Activated CD8-positive, alpha-beta T cell treated with anti-CD3 and anti-CD28 coated beads, Interleukin-2, amount 10 ng/mL, durations not matched to agents 7 days and 5 days (primary cell): ENCODE measurements at places on chromosomes 13 and 19. TPM values are rescaled to one million over a fixed set of nuclear protein-coding genes. Genes with fewer than 3 reads are reported as not detected.

Gene CATSPERD
- total RNA-seq = not detected

DNA sequence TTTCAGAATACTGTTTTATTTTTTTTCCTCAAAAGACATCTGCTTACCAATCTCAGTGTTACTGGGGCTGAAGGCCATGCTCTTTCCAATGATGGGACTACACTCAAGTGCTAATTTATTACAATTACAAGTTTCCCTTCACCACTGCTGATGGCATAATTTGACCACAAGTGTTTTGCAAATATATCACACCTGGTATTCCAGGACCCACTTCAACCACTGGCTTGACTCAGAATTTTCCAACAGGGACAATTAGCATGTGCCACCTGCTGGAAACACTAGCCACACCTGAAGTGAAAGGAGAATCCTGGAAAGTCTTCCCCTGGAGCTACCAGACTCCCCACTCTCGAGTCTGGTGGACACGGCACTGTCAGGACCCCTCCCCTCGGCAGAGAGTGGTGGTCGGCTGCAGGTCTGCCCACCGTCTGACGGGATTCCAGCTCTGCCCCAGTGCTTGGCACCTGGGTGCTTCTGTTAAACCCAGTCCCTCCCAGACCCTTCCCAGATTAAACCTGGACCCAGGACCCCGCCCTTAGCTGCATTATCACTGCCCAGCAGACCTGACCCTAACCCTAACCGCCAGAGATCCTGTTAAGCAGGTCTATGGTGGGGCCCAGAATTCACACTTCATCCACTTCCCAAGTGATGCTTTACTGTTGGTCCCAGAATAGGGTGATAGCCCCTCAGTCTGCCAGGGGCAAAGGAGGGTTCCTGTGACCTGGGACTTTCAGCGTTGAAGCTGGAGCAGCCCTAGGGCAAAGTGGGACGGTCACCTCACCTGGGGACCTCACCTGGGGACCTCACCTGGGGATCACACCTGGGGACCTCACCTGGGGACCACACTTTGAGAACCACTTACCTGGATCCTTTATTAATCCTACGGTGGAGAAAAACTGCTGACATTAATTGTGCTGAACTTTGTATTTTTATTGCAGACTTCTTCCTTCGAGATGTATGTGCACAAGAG is 17.6 kb upstream of the RASA3 start:
- DNase-seq = no peak
- H3K4me3 ChIP-seq = no peak overlapping the region
- peak overlapping the region; percentile 60 for H3K27ac ChIP-seq
- peaks cover 86% of the 10 kb centered on the region for H3K4me1 ChIP-seq
- H3K27me3 ChIP-seq = peaks cover 41% of the 10 kb centered on the region

- no peaks in the 10 kb centered on the region for H3K27me3 ChIP-seq
- DNase-seq = peak; percentile 25
- H3K36me3 ChIP-seq = peaks cover 22% of the 10 kb centered on the region
Measured at GRCh38 chr19:36215276-36216123, 594 bp downstream of the ZNF146 start.

DNA sequence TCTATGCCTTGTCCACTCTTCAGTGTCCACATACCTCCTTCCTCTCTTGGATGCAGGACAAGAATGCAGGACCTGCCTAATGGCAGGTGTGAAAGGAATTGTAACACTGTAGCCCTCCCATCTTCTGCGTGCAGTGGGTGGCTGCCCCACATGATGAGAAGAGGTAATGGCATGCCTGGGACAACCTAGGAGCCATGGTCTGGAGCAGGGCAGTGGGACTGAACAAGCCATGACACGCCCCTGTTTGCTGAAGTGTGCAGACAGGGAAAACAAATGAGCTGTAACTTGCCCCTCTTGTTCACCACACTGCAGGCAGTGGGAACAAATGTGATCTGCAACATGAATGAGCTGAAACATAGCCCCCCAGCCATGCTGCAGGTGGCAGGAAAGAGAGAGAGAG is 192.2 kb downstream of the PCDH17 start:
- H3K27ac ChIP-seq = no peak overlapping the region
- H3K4me1 ChIP-seq = no peaks in the 10 kb centered on the region
- DNase-seq = no peak
- H3K27me3 ChIP-seq = no peaks in the 10 kb centered on the region

DNA sequence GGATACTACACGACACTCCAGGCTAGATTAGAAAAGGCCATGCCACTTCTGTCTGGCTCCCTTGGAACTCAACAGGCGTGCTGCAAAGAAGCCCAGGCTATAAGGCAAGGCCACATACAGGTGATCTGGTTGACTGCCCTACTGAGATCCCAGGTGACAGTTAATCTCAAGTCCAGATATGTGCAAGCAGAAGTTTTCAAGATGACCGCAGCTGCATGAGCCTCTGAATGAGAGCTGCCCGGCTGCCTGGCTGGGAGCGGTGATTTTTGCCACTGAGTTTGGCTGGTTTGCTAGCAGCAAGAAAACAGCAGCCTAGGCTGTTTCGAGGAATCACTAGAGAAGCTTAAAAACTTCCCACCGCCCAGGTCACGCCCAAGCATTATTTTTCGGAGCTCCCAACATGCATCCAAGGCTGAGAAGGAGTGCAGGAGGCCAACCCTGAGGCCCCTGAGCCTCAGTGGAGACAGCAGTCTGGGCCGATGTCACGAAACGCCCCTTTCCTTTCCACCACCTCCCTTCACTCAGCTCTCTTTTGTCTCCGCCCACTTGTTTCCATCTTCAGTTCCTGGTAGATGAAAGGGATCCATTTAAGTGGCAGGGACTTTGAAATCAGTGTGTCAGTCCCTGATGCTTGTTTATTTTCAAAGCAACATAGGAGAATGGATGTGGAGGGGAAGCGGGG is 14.0 kb upstream of the URI1 start:
- H3K4me1 ChIP-seq = no peaks in the 10 kb centered on the region
- DNase-seq = no peak
- peaks cover 3% of the 10 kb centered on the region for H3K27me3 ChIP-seq
- no peaks in the 10 kb centered on the region for H3K36me3 ChIP-seq
- H3K27ac ChIP-seq = no peak overlapping the region

DNA sequence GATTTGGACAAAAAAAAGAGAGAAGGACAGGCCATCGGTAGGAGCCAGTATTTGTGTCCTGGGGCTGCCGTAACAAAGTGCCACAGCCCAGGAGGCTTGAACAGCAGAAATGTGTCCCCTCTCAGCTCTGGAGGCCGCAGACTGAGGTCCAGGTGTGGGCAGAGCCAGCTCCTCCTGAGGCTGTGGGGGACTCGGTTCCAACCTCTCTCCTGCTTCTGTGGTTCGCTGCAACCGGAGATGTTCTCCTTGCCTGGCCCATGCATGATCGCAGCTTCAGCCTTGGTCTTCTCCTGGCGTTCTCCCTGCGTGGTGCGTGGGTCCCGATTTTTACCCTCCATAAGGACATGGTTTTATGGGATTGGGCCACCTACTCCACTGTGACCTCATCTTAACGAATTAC is 85.9 kb upstream of the SOX1 start:
- no peak for DNase-seq
- H3K27ac ChIP-seq = no peak overlapping the region
- no peaks in the 10 kb centered on the region for H3K4me1 ChIP-seq
- no peak overlapping the region for H3K4me3 ChIP-seq
- no peaks in the 10 kb centered on the region for H3K36me3 ChIP-seq

GRCh38 chr13:105773863-105774538 is 761.5 kb downstream of the EFNB2 start:
- no peak for DNase-seq
- no peaks in the 10 kb centered on the region for H3K36me3 ChIP-seq
- no peak overlapping the region for H3K4me3 ChIP-seq
- no peaks in the 10 kb centered on the region for H3K4me1 ChIP-seq
- H3K27ac ChIP-seq = no peak overlapping the region

- H3K4me3 ChIP-seq = no peak overlapping the region
- no peaks in the 10 kb centered on the region for H3K27me3 ChIP-seq
- DNase-seq = no peak
Measured at GRCh38 chr19:47660435-47660832, 51.5 kb downstream of the BICRA start.

Gene APOC4
- not detected for total RNA-seq

GRCh38 chr19:8209462-8210378 is 550 bp downstream of the CERS4 start:
- peak; percentile 81 for DNase-seq
- H3K27me3 ChIP-seq = no peaks in the 10 kb centered on the region
- H3K36me3 ChIP-seq = peaks cover 16% of the 10 kb centered on the region
